ENCODE measurements at places on chromosomes 2 and 18.

- no peak for DNase-seq
These were observed 22.2 kb upstream of the EPC2 start for GRCh38 chr2:148622366-148622765.

DNA sequence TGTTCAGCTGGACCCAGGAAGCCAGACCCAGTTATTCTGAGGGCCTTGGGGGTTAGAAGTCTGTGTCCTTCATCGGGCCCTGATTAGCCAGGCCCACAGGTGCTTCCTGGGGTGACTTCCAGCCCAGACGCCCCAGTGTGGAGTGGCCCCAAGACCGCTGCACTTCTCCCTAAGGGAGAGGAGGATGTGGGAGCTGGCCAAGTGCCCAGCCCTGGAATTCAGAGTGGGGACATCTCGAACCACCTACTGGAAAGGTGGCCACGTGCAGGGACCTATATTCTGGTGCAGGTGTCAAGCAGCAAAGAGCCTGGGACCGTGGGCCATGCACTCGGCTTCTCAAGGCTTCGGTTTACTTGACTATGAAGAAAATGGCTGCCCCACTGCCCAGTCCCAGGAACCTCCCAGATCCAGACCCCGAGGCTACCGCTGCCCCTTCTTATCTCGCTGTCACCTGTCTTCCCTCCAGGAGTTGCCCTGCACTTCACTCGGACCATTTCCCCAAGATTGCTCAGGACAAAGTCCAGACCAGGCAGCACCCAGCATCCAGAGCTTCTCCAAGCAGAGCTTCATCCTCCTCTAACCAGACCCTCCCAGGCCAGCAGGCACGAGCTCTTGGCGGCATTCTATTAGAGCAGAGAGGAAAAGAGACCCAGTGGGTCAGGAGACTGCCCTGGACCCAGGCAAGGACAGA lies 142.8 kb upstream of the ID2 start:
- no peak for DNase-seq

DNA sequence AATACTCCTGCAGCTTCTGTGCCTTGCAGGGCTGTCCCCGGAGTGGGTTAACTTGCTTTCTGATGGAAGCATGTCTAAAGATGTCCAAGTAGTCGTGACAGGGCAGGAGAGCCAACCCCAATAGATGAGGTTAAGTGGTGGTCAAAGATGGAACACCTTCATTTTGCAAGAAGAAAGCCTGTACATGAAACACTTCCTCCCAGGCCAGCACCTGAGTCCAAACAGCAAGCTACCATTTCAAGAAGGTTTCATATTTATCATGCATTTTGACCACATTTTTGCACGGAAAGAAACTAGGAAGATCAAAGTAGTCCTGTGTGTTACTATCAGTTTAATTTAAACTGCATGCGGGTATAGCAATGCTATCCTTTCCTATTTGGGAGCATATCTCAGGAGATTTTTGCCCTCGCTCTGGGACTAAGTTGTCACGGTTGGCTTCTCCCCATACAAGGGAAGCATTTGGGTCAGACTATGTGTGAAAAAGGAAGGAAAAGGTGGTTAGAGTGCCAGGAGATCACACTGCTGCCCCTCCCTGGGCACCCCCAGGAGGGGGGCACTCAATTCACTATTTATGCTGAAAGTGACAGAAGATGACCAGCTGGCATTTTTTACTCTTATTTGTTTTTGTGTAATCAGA lies 187.6 kb downstream of the ZNF521 start:
- no peak for DNase-seq

DNA sequence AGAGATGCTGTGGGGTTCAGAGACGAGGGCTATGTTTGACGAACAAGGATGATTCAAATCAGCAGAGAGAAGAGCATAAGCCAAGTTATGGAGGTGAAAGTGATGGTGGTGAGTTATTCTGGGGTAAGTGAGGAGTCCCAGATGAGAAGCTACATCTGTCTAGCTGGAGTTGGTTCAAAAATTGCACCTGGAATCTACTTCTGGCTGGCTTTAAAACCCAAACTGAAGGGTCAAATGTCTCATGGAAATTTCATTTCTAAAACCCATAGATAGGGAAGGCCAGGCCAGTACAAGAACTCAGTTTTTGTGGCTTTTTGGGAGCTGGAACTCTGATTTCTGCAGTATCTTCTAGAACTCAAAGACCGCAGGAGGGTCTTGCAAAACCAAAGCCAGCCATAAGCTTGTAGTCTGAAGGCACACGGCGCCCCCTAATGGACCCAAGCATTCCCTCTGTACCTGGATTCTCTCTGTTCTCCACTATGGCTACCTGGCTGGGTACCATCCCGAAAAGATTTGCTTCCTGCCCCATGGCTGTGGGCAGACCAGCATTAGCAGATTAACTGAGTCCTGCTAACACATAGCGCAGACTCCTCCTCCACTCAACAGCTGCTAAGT lies 229.1 kb upstream of the SLC14A2 start:
- DNase-seq, result peak; percentile 25

DNA sequence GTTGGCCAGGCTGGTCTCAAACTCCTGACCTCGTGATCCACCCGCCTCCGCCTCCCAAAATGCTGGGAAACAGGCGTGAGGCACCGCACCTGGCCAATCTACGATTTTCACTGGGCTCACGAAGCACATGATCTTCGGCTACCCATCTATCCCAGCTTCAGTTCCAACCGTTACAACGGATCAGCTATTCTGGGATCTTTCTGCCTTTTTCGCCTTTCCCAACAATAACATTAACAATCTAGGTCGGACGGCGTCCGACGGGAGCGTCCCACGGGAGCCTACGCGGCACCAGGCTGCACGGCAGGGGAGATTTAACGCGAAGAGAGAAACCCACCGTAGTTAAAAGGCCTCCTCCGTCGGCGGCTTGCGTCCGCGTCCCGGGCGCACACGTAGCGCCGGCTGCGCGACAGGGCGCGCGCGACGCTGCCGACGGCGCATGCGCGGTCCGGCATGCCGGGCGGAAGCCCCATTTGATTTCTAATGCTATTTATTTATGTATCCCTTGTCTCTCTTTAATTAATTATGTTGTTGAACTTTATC lies at the start of gene MSL3B:
Gene MSL3B (minus strand): TSS at position 394 of the 540 bp plus-strand sequence.
- peak; percentile 57 for DNase-seq

- no peak for DNase-seq
These were observed 102.6 kb downstream of the BAZ2B start for GRCh38 chr2:159513745-159514144.

- no peak for DNase-seq
These were observed 1894.9 kb upstream of the LRRTM1 start for GRCh38 chr2:82199493-82199852.

DNA sequence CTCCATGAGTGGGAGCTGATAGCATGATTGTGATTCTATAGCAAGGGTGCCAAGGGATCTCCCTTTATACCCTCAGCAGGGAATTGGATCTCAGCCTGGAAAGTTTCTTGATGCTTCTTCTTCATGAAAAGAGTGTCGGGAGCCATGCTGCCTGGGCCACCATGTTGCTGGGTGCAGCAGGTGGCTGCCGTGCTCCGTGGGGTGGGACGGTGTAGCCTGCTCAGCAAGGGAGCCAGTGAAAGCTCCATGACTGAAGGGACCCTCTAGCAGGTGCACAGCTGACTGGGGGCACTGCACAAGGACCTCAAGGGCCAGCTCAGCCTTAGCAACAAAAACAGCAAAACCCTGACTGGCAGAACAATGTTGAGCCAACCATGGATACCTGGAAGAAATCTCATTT lies 368.9 kb upstream of the HS6ST1 start:
- no peak for DNase-seq

GRCh38 chr2:71001592-71001927 lies 6.9 kb upstream of the TEX261 start:
- no peak for DNase-seq

DNA sequence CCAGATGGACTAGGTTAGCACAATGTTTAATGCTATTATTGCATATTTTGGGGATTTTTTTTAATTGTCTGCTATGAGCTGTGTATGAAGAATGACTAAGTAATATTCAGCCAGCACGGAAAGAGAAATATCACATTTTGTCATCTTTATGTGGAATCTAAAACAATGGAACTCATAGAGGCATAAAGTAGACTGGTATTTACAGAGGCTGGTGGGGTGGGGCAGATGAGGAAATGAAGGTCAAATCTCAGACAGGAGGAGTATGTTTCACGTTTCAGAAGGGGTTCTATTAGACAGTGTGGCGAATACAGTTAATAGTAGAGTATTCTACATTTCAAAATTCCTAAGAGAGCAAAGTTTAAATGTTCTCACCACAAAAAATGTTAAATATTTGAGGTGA lies 4.7 kb downstream of the CDH19 start:
- no peak for DNase-seq

GRCh38 chr18:60684843-60685513 lies 312.4 kb upstream of the MC4R start:
- peak; percentile 9 for DNase-seq

- DNase-seq, result no peak
These were observed 381.9 kb downstream of the KCNJ3 start for GRCh38 chr2:155080373-155080772.

GRCh38 chr2:17637131-17637906 lies 96.8 kb downstream of the VSNL1 start:
- DNase-seq, result no peak

DNA sequence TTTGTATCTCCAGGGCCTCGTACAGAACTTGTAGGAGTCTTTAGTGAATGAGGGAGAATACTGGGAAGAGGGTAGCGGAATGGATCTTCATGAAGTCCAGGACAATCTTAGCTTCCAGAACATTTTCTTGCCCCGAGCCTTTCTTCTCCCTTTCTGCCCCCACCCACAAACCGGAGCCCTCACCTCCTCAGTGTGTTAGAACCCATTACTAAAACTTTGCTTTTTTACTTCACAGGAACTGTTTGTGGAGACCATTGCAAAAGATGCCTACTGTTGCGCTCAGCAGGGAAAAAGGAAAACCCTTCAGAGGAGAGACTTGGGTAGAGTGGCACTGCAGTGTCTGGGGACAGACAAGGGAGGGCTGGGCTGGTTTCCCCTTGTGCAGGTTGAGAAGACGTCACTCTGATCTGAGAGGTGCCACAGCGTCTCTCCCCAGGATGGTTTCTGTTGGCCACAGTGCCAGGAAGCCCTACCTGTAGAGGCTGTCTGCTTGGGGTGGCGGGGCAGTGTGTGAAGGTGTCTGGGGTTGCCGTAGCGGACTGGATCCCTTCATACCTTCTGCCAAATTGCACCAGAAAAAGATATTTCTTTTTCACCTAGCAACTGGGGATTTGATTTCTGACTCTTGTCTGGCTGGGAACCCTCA lies 786 bp downstream of the POLE4 start:
- no peak for DNase-seq

GRCh38 chr18:35408843-35409261 lies 31.7 kb upstream of the ZNF396 start:
- DNase-seq, result no peak

DNA sequence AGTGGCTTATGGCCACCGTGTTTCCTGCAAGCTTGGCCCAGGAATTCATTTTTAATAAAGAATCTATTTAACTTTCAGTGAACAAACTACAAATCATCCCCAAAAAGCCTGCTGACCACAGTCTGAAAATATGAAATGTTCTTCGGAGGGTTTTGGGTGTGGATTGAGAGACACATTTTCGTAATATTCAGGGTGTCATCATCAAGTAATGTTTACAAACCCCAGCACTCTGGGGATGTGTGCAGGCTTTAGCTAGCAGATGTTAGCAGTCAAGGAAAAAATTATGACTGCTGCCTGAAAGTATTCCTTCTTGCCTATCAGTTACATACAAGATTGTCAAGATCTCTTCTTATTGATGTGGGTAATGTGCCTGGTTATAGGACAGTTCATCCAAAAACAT lies 143.9 kb upstream of the FN1 start:
- DNase-seq, result peak; percentile 90

DNA sequence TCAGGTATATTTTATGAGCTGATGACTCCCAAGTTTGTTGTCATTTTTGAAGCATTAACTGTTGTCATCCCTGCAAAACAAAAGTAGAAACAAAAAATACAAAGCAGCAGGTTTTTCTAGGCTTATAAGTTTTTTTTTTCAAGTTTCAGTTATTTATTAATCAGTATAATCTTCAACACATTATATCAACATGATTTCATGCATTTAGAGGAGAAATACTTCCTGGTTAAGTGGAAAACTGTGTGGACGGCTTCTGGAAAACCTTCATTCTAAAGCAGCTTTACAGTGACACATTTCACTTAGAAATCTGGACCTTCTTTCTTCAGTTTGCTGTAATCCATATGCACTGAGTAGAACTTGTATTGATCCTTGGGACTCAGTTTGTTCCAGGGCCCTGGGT lies 34.6 kb upstream of the CD28 start:
- DNase-seq, result no peak

DNA sequence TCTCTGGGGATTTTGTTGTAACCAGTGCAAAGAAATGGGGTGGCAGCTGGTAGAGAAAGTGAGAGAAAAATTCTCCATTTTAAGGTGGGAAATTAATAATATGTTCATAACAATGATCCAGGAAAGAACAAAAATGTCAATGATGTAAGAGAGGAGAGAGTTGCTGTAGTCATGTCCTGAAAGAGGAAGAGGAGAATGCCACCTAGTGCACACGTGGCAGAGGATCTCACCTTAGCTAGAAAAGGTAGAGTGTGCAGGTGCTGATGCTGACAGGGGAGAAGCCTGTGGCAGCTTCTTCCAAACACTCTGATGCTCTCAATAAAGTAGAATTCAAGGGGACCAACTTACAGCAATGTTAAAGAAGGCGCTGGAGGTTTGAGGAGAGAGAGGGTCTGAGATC lies 282.9 kb upstream of the PKDCC start:
- DNase-seq, result no peak

DNA sequence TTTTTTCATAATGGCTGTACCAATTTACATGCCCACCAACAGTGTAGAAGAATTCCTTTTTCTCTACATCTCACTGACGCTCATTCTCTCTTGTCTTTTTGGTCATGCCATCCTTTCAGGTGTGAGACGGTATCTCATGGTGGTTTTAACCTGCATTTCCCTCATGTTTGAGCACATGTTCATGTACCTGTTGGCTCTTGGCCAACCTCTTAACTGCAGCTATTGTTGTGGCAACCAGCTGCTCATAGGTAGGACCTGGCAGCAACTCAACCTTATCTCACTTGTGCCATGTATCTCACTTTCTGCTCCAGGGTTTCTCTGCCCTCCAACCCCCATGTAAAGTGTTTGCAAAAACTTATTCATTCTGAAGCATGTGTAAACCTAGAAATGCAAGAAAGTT lies 167.5 kb downstream of the UPP2 start:
- no peak for DNase-seq

DNA sequence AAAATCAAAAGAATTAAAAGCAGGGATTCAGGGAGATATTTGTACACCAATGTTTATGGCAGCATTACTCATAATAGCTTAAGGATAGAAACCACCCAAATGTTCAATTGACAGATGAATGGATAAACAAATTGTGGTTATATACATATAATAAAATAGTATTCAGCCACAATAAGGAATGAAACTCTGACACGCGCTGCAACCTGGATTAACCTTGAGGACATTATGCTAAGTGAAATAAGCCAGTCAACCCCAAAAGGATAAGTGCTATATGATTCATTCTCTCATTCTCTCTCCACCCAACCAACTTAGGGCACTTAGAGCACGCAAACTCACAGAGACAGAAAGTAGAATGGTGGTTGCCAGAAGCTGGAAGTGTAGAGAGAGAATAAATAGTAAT lies 216.8 kb upstream of the SLC14A2 start:
- no peak for DNase-seq

- DNase-seq, result no peak
These were observed 52.8 kb upstream of the PTMA start for GRCh38 chr2:231655488-231655887.
